ENCODE measurements at places on chromosomes 13 and 19.

DNA sequence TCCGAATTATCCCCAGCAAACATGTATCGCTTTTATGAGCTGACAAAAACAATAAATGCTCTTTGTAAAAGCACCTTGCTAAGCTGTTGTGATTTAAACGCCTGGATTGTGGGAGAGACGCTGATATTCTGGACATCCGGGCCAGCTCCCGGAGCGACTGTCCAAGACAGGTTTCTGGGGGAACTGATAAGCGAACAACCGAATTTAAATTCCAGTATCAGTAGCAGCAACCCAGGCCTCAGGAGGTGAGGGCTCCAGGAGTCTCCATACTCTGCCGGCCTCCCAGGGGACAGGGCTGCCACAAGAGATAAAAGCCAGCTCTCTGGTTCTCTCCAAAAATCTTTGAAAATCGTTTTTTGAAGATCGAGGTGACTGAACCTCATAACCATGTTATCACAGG is 50.3 kb upstream of the VSTM2B start:
- DNase-seq, result no peak

GRCh38 chr13:93450761-93451160 is 224.2 kb downstream of the GPC6 start:
- DNase-seq, result no peak

GRCh38 chr19:13062317-13062716 is 40.3 kb downstream of the LYL1 start:
- DNase-seq, result no peak

DNA sequence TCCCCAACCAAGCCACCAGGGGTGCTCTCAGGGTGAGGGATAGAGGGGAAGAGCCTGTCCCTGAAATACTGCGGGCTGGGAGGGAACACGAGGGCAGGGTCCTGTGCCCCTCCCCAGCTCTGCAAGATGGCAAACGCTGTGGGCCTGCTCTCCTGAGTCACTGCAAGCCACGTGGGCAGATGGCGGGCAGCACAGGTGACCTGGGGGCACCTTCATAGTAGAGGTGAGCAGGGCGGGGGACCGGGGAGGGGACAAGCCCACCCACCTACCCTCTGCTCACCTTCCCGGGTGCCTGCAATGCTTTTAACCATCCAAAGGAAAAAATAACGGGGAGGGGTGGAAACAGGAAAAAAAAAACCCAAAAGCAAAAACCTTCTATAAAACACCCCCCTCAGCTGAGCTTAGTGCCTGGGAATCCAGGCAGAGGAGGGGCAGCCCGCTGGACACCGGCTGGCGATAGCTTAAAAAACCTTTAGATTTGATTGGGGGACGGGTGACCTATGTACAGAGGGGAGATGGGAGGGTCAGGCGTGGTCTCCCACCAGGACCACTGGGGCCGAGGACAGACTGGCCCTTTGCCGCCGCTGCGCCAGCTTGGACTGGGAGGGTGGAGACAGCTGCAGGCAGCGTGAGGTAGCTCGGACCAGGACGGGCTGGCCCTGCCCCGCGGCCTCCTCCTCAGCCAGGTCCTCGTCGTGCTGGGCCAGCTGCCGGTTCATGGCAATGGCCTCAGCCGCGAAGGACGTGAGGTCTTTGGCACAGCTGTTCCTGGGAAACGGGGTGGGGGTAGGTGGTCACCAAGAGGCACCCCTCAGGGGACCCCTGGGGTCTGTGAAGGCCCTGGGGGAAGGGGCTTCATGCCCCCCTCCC is 11.7 kb downstream of the MKNK2 start:
- DNase-seq, result no peak

DNA sequence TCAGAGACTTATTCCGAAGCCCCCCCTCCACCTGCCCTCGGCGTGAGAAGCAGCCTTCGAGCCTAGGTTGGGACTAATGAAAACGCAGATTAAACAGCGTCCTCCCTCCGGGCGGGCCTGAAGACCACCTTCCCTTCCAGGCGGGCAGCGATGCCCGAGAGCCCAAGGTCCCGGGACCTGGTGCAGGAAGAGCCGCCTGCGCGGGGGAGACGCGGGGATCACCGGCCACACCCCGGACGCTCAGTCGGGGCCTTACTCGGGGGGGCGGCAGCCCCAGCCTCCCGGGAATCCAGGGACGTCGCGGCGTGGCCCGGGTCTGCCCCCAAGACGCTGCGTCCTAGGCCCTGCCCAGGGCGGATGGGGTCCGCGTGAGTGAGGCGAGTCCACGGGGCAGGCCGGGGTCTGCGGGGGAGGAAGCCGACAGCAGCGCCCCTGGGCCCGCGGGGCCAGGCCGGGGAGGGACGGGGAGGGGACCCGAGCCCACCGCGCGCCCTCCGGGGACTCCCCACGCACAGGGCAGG is 33.3 kb upstream of the SPACA7 start:
- DNase-seq, result no peak

GRCh38 chr13:98921786-98922185 is 56.1 kb downstream of the DOCK9 start:
- no peak for DNase-seq

All from lower lobe of right lung (tissue), 2 donors.